ENCODE measurements at places on chromosomes 5 and 9.

DNA sequence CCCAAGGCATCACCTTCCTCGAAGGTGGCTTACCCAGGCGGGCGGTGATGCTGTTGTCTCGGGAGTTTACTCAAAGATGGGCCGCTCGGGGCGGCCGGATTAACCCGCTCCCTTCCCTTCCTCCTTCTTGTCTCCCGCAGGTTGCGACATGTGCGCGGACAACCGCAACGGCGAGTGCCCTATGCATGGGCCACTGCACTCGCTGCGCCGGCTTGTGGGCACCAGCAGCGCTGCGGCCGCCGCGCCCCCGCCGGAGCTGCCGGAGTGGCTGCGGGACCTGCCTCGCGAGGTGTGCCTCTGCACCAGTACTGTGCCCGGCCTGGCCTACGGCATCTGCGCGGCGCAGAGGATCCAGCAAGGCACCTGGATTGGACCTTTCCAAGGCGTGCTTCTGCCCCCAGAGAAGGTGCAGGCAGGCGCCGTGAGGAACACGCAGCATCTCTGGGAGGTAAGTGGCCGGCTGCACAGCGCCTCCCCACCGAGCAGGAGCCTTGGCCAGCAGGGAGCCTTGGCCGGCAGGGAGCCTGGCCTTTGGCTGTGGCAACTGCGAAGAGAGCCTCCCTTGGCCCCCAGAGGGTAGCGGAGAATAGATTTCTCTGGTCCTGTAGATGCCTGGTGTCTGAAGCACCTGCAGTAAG is 10.6 kb downstream of the PRDM6 start:
- DNase-seq: no peak

DNA sequence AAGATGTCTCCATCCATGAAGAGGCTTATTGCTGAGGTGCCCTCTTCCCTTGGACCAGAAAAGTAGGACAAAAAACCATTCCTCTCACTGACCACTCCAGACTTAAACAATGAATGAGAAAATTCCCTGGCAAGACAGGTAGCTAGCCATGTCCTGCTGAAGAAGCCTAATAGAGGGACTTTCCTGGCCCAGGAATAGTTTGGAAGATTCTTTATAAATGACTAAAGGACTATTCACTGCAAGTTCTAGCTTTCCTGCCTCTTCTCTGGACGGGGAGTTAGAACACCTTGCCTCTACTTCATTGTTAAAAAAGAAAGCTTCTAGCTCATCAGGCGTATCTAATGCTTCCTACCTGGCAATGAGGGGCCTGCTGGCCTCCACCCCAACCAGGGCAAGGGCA is 153.6 kb downstream of the NR3C1 start:
- DNase-seq: no peak

- no peak for DNase-seq
Observed at GRCh38 chr5:142461028-142461590, 136.3 kb upstream of the SPRY4 start.

- no peak for DNase-seq
Observed at GRCh38 chr5:79464695-79465332, 49.1 kb downstream of the HOMER1 start.

- DNase-seq: no peak
Observed at GRCh38 chr9:86061972-86062739, 37.2 kb downstream of the GOLM1 start.

DNA sequence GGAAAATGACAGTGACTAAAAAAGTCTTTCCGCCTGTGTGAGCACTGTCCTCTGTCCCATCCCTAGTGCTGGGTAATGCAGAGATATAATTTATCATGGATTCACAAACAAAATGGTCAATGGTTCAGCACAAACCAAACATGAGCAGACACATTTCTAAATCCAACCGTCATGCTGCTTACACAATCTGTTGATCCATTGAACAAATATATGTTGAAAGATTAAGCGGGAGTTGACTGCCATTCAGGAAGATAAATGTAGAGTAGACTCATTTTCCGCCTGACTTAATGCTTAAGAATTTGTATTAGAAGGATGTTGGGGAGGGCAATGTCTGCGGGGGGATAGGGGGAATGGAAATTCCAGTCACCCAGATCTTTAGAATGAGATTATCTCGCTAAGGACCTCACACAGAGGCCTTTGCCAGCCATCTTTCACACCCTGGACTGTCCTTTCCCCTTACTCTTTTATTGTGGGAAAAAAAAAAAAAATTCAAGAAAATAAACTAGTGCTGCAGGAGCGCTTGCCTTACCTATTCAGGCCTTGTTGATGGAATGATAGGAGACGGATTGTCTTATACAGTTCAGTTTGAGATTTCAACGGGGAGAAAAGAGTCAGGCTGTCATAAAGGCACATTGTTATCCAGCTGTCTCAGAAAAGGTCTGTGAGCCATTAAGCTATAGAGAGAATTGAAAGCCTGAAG is 153.7 kb downstream of the TLE1 start:
- no peak for DNase-seq

DNA sequence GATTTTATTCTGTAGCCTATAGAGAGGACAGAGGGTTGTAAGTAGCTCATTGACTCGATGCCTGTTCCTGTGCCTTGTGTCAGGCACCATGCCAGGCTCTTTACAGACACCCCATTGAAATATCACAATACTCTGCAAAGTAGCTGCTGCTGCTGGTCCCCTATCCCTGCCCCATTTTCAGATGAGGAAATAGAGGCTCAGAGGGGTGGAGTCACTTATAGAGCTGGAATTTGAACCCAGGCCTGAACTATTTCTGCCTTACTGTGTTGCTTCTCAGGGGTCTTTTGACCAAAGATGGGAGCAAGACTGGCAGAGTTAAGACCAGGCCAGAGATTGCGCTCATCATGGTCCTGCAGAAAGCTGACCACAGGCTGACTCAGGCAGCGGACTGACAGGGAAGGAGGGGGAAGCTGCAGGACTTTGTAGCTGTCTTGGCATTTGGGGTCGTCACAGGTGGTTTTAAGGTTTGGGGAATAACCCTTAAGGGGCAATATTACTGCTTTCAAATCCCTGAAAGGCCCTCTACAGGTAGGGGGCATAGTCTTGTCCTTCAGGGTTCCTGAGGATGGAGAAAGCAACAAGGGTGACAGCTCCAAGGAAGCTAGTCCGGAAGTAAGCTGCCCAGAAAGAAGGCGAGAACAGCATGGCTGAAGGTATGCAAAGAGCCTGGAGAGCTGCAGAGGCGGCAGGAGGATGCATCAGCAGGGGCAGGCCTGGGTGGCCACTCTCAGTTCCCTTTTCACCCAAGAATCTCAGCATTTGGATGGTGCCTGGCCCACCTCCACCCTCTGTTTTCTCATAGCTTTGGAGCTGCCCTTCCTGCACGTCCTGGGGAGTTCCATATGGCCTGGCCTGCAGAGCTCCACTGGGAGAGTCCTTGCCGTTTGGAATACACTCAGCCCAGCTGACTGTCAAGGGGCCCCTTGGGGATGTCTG is 18.3 kb upstream of the NDST1 start:
- DNase-seq: peak; percentile 79

Data from CD14-positive monocyte (primary cell).